ENCODE measurements at places on chromosomes 11 and 22.
A peak's percentile ranks its signal among the peaks of the same experiment; 100 is the strongest.

GRCh38 chr11:59009661-59010060 is 70.4 kb downstream of the GLYATL1 start:
- DNase-seq = no peak

DNA sequence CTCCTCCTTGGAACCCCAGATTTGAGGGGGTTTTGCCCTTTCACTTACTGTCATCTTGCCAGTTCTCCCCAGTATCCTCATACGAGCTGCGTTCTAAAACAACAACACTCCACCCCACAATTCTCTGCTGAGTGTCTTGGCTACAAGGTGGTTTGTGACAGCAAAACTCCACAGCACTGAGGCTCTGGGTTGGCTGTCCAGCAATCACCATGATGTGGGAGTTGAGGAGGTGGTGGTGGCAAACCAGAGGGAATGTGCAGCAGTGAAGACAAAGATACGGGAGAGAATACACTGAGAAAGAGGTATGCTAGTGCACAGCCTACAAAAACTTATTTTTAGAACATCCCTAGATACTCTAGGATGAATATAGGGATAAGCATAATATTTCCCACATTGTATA is 335.0 kb downstream of the C11orf87 start:
- no peak for DNase-seq

- peak; percentile 1 for DNase-seq
Measured at GRCh38 chr11:108895579-108896480, 231.0 kb downstream of the DDX10 start.

DNA sequence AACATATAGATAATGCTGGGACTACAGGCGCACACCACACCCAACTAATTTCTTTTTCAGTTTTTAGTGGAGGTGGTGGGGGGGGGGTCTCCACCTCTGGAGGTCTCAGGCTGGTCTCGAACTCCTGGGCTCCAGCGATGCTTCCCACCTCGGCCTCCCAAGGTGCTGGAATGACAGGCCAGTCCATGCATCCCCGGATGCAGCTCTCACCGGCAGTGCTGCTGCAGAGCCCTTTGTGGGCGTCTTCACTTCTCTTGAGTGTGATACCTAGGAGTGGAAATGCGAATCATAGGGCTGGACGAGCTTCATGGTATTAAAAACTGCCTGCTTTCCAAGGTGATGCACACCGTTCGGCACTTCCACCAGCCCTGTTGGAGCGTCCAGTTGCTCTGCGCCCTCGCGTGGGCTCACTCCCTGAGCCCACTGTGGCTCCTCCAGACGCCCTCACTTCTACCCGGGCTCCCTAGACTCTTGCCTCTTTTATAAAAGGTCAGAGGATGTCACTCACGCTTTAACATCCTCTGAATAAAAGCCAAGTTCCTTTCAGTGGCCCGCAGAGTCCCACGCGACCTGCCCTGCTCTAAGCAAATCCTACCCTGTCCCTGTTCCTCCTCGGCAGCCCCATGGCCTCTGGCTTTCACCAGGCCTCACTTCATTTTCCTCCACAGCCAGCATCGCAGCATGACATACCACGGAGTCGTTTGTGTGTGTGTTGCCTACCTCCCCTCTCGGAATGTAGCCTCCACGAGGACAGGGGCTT is 837 bp upstream of the BID start:
- DNase-seq = no peak
